Stimulated activated CD8-positive, alpha-beta memory T cell treated with anti-CD3 and anti-CD28 coated beads, Interleukin-15, amount 100 ng/mL, for 1 hour (primary cell): ENCODE measurements at places on chromosomes 7 and 10.

DNA sequence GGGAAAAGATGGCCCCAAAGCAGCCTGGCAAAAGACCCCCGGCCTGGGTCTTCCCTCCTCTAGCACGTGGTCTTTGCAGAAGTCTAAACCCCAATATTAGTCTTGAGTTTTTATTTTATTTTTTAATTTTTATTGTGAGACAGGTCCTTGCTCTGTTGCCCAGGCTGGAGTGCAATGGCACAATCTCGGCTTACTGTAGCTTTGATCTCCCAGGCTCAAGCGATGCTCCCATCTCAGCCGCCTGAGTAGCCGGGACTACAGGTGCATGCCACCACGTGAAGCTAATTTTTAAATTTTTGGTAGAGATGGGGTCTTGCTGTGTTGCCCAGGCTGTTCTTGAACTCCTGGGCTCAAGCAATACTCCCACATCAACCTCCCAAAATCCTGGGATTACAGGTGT, 40.3 kb upstream of the MXI1 start:
- no peak for DNase-seq

DNA sequence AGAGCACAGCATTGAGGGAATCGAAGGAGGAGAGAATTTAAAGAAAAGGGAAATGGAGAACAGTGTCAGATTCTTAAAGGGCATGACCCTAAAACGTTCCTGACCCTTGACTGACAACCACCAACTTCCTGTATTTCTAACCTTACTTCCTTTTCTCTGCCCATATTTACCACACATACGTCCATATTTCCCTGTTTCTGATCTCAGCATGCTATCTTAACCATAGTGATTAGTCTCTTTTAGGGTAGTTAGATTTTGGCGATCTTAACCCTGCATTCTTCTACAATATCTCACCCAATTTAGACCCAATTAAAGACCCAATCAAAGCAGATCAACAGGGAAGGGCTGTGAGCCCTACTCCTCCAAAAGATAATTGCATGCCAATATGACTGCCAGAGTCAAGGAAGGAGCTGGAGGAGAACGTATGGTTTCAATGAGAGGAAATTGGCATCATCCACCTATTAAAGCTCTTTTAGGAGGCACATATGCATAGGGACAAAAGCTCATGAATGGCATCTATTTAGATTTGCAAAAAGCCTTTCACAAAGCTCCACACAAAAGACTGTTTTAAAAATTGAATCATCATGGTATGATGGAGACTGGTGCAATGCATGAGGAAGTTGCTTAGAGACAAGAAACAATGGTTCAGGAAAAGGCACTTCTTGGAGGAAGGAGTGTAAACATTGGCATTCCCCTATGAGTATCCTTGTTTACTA, 49.0 kb upstream of the ARHGAP12 start:
- DNase-seq: no peak

GRCh38 chr7:4200546-4201094, 481.5 kb upstream of the FOXK1 start:
- DNase-seq: no peak

DNA sequence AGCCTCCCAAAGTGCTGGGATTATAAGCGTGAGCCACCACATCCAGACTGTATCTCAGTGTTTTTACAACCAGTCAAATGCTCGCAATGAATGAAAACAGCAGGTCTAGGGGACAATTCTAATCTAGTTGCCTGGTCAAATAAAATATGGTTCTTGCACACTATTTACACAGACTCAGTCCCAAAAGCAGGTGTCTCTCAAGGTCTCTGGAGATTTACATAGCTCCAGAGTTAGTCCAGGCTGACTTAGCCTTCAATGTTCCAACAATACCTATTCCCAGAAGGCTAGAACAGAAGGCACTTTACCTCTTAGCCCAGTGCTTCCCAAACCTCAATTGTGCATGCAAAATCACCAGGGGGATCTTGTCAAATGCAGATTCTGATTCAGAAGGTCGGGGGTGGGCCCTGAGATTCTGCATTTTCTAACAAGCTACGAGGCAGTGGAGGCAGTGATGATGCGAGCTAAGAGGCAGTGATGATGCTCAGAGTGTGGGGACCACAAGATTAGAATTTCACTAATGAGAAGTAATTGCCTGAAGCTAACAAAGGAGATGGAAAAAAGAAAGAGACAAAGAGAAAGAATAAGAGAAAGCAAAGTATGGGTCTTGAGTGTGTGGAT, 6.4 kb downstream of the KIAA1549 start:
- no peak for DNase-seq

GRCh38 chr10:109386101-109386500, 537.2 kb downstream of the XPNPEP1 start:
- no peak for DNase-seq

DNA sequence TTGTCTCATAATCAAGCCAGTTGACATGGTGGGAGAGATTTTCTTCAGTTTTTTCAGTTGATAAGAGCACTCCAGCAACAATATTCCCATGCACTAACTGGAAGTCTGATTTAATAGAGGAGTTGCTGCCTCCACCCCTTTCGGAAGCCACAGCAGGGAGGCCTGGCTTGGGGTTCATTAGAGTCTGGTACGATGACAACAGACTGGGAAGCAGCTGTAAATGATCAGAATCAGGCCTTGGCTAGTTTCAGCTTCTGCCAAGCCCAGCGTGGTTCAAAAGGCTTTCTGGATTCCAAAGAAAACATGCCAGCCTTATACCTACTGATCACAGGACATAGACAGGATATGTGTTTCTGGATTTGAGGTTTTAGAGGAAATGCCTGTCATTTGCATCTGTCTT, 274.0 kb downstream of the CSTF2T start:
- no peak for DNase-seq
